ENCODE measurements at places on chromosomes 3 and 15.

- no peak for DNase-seq
Measured at GRCh38 chr3:28050885-28051284, 190.5 kb upstream of the CMC1 start.

GRCh38 chr3:171953301-171954022, 85.9 kb upstream of the FNDC3B start:
- DNase-seq: no peak

DNA sequence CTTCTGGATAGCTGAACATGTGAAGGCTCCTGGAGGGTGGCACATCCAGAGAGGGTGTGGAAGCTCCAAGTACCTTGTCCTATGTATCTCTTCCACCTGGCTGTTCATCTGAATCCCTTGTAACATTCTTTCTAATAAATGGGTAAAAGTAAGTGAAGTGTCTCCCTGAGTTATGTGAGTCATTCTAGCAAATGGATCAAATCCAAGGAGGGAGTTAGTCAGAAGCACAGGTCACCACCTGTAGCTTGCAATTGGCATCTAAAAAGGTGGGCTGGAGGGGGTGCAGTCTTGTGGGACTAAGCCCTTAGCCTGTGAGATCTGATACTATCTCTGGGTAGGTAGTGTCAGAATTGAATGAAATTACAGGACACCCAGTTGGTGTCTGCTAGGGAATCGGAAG, 71.0 kb downstream of the WWTR1 start:
- DNase-seq: no peak

DNA sequence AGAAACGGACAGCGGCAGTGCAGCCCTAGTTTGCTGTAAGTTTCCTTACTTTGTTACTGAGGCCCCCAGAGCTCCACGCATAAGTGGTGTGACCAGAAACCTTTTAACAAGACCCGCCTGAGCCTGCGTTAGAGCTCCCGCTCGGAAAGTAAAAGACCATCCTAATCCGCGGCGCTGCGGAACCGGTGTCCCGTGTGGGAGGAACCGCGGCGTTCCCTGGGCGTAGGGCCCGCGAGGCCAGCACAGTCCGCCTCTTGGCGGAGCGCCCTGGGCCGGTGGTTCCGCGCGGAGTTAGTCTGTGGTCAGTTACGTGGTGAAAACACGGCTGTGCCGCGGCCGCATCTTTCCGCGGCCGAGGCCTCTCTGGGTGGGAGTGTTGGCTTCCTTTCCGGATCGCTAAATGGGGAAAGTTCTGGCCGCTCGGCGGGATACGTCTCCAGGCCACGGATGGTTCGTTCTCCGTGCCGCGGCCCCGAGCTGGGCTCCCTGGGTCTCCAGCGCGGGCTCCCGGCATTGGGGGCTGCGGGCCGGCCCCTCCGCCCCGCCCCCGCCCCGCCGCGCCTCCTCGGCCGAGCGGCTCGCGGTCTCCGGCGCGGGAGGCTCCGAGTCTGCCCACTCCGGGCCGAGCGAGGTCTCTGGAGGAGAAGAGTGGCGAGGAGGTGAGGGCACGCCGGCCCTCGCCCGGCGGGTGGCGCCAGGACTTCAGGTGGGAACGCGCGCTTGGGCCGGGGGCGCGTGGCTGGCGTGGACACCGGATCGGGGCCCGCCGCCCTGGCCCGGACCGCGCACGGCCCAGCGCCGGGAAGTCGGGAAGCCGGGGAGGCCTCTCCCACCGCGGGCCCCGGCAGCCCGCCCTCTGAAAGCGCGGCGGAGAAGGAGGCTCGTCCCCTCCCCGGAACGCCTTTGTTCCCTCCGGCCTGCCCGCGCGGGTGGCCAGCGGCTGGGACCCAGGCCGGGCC, 754 bp downstream of the B3GNT5 start:
- peak; percentile 86 for DNase-seq
